NCI-H1930 (cell line): ENCODE measurements at places on chromosomes 3 and 15.
A peak's percentile ranks its signal among the peaks of the same experiment; 100 is the strongest.

DNA sequence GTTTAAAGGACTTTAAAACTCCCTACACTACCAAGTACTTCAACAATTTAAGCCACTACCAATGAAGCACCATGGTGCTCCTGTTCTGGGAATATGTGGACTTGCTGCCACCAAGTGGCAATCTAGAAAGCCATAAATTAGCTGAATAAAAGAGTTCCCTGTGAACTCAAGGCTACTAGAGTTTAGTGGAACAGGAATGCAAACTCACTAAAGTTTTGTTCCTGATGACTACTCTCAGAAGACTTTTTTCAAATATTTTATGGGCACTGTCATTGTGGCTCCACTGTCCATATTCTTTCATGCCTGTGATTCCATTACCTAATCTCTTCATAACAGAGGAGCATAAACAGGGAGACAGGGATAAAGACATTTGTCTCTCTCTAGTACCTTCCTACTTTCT, 63.9 kb downstream of the TMCC1 start:
- DNase-seq, result peak; percentile 35

DNA sequence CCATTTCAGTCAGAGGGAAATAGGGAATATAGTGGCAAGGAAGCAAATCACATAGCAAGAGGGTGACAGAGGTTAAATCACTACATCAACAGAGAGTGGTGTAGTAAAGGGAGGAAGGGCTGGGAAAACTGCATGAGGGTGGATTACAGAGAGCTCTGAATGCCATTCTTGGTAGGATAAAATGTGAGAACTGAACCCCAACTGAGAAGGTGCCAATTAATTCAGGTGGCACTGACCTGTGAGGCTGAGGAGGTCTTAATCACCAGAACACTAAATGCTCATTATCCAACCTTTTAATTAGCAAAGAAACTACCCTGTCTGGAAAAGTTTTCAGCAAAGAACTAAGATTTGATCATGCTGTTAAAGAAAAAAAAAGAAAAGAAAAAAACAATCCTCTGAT, 202.7 kb downstream of the LRRN1 start:
- no peak for DNase-seq

DNA sequence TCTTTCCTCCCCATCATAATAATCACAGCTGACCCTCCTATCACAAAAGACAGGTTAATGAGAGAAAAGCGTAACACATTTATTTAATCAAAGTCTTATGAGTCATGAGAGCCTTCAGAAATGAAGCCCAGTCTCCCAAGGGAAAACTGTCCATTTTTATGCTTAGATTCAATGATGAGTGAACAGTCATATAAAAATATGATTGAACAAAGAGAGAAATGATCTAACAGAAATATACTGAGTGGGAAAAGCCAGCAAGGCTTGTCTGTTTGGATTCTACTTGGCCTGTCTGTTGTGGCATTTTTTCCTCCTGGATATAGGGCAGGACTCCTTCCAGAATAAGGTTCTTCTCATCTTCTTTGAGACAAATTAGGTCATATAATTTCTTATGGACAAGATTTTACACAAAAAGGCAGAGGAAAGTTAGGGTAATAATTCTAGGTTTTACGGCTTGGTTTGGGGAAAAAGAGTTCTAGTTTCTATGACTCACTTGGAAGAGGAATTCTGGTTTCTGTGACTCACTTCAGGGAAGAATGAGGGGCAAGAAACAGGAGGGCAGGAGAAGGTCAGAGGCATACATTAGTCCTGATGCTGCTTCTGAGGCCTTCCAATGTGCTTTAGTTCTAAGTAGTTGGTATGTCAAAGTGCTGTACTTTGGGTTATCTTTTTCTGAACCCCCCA, 534.2 kb downstream of the ZIC1 start:
- no peak for DNase-seq

DNA sequence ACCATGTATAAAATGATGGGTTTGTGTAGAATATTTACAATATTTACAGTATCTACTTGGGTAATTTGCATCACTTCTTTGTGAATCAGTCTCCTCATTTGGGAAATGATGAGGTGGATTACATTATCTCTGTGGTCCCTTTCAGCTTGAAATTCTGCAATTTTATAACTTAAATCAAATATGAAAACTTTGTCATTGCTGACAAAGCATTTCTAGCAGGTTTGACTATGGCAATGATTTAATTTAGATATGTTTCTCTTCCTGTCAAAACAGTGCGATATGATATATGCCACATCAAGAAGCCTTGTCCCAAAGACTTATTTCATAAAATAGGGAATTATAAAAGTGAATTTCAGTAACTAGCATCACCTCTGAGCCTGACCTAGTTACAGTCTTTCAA, 315.8 kb upstream of the MEIS2 start:
- no peak for DNase-seq

DNA sequence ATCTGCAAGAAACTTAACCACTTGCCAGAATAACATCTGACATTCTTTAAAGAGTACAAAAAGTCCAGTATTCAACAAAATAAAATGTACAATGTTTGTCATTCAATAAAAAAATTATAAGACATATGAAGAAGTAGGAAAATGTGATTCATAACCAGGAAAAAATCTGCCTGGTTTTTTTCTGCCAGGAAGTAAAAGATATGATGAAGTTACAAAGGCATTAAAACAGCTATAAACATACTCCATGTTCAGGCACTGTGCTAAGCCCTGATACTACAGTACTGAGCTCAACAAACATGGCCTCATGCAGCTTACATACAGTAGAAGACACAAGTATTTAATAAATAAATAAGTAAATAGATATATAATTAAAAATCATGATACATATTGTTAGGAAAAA, 178.4 kb upstream of the STT3B start:
- no peak for DNase-seq

GRCh38 chr3:66037986-66038369, 740 bp downstream of the MAGI1 start:
- DNase-seq, result no peak

DNA sequence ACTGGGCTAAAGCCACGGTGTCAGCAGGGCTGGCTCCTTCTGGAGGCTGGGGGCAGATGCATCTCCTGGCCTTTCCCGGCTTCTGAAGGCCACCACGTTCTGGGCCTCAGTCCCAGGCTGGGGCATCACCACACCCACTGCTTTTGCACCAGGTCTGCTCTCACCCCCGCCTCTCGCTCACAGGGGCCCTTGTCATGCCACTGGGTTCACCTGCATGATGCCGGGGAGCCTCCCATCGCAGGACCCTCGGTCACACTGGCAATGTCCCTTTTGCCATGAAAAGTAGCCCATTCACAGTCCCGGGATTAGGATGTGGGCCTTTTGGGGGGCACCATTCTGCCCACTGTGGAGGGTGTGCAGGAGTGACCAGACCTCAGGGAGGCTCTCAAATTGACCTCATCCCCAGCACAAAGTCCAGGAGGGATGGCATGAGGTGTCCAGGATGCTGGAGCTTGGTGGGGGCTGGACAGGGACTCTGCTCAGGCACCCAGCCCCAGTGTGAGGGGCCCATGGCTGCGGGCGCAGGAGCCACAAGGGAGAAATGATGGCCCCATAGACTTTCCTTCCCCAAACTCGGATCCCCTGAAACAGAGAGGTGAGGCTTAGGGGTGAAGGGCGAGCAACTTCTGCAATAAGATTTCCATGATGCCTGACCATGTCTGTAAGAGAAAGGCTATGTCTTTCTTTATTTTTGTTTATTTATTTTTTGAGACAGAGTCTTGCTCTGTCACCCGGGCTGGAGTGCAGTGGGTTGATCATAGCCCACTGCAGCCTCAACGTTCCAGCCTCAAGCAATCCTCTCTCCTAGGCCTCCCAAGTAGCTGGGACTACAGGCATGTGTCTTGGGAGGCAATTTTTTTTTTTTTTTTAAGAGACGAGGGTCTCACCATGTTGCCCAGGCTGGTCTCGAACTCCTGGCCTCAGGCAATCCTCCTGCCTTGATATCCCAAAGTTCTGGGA, 189.1 kb downstream of the GOLGA6L6 start:
- DNase-seq, result no peak

DNA sequence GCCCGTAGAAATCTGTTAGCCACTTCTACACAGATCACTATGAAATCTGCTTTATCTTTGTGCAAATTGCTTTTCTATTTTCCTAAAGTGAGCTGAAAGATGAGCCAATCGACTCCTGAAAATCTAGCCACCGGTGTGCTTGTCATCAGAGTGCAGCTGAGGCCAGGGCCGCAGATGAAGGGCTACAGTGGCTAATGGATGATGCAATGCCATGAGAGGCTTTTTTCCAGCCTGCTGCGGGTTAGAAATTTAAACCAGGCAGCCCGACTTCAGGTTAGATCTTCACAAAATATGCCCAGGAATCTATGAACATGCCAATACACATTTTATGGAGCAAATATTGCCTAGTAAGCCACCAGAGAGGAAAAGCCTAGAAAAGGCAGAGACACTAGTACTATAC, 948.2 kb upstream of the CFAP20DC start:
- peak; percentile 21 for DNase-seq

DNA sequence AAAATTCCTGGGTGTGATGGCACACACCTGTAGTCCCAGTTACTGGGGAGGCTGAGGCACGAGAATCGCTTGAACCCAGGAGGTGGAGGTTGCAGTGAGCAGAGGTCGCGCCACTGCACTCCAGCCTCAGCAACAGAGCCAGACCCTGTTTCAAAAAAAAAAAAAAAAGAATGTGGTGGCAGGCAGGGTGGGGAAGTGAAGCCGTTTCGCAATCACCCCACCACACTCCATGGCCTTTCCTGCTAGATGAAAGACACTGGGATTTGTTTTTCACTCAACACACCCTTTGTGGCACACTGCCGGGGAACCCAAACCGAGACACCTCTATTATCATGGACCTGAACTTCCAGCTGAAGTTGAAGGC, 172.4 kb upstream of the IQSEC1 start:
- DNase-seq, result no peak

DNA sequence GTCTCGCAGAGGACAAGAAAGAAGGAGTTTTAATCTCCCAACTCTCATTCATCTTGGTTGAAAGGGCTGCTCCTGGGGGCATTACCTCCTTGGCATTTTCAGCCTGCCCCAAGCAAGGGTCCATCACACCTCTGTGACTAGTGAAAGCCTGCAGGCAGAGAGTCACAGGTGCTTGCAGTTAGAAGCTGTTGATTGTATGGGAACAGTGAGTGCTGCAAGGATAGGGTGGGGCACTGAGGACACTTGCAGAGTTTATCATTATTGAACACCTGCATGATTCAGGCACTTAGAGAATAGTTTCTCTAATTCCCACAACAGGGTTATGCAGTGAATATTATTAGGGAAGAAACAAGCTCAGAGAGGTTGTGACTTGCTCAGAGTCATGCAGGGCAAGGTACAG, 41.7 kb upstream of the IGF2BP2 start:
- DNase-seq, result no peak

DNA sequence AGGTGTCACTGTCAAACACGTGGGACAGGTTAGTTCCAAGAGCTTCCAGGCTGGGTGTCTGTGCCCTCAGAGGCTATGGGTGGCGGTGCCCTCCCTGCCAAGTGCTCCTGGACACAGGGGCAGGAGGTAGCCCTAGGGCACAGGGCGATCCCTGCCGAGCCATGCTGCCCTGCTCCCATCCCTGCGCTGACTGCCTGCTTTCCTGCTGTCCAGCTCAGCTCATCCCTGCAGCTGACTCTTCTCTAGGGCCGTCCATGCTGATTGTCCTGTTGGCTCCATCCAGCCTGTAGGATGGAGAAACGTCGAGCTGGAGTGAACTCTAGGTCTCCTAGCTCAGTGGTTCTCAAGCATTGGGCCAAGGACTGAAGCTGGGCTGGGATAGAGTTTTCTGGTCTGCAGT, 3.7 kb downstream of the PDIA5 start:
- DNase-seq, result no peak

DNA sequence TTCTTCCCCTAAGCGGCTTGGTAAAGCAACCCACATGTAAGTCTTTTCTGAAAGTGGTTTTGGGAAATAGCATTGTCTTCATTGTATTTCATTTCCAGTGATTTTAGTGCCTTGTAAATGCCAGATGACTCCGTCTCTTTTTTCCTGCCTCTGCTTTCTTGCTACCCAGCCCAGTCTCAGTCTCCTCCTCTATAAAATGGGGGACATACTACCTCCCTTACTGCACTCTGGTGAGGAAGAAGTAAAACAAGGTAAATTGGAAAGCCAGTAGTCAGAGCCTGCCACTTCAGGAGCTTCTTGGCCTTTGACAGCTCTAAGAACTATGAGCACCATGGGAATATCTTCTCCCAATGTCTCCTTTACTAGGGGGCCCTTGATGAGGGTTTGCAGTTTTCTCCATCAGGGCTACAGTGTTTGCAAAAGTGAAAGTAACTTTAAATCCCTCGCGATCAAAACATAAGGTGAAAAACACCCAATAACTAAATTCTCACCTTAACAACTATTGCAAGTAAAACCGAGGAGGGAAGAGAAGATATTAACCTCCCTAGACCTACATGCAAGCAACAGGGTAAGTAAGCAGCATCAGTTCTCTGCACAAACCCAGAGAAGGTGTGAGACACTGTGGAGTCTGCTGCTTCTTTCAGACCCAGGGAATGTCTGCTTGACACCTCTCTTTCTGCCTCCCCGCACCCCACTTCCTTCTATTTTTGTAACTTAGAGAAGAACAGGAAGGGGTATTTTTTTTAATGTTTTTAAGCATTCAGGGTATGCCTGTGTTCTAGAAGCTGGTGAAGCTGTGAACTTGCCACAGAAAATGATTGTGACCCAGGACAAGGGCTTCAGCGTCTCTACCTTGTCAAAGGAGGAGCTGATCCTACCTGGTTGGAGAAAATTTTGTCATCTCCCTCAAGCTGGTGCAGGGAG, 159.1 kb upstream of the EOMES start:
- DNase-seq, result no peak

- DNase-seq, result no peak
These were observed 9.7 kb downstream of the TNFSF10 start for GRCh38 chr3:172513488-172513887.

DNA sequence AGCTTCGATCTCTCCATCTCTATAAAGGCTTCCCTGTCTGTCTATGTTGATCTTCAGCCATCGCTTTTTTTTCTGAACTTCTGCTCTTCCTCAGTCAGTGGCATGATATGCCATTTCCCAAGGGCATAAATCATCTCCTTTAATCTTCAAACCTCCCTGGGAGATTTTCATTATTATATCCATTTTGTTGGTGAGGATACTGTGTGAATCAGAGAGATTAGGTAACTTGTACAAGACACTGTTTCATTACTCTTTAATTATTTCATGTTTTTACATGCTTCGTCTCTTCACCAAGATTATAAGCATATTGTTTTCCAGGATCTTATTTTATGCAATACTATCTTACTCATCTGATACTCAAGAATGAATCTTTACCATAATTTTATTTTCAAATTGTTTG, 124.8 kb upstream of the ATP11B start:
- DNase-seq, result no peak

- DNase-seq, result no peak
These were observed 110.8 kb downstream of the IGF2BP2 start for GRCh38 chr3:185714085-185714484.

DNA sequence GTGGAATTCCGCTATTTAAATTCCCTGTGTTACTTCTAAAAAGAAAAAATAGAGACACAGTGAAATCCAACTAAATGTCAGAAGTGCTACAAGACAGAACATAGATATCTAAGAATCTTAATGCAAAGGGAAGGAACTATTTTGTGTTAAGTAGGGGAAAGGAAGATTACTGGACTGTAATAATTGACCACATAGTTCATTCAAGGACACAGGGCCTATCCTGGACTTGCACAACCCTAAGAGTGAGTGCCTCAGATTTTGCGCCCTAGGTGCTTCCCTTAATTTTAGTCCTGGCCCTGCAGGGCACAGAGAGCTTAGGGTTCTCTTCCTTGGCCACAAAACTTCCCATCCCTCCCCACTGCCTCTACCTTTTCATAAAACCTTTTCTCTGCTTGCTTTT, 3.5 kb upstream of the IL20RB start:
- no peak for DNase-seq

GRCh38 chr3:9786825-9787669, 5.2 kb downstream of the TADA3 start:
- no peak for DNase-seq

- no peak for DNase-seq
These were observed 44.6 kb downstream of the ZBTB38 start for GRCh38 chr3:141412936-141413354.
